CD4-positive, alpha-beta T cell treated with Interleukin-6 at 100 ng/mL for 8 hours (primary cell): ENCODE measurements at places on chromosomes 3 and 15.

GRCh38 chr3:65033576-65033975 lies 345.8 kb upstream of the ADAMTS9 start:
- no peak for DNase-seq

DNA sequence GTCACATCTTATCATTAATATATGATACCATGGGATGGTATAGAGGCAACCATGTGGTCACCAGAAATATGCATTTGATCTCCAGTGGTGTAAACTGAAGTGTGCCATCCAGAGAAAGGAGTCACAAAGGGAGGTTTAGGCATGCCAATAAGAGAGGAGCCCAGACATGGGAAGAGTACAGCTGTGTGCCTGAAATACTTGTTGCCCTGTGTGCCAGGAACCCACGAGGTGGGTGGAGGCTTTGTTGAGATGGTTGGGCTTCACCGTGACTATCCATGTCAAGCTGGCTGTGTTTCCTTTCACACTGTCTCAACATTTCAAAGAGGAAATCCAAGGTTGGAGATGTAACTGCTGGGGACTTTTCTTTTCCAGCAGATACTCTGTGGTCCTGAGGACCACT lies 43.5 kb downstream of the CACNA2D3 start:
- DNase-seq = no peak

DNA sequence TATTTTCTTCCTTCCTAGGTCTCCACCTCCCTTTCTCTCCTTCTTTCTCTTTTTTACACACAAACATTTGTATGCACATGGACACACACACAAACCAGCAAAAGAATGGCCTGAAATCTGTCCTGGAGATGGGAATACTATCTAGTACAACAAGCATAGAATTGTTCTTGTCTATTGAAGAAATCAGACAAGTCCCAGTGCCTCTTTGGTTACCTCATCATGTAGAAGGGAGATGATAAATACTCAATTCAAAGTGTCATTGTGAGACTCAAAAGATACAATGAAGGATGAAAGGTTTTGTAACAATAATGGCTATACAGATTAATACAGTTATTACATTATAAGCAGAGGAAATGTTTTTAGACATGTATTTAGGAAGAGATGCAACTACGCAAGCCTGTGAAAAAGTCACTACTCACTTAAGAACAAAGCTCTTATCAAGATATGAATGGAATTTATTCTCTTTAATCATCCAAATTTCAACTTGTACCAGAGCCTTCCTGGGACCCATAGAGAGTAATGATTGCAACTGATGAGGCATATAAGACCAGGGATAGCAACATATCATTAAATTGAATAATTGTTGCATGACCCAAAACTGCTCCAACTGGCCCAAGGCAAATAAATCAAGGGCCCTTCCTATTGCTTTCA lies 43.2 kb downstream of the P3H2 start:
- DNase-seq = no peak

GRCh38 chr3:98513091-98513511 lies 9.6 kb downstream of the CLDND1 start:
- DNase-seq = no peak
